Cortex of kidney (tissue), 1 donor: ENCODE measurements at places on chromosomes 2 and 18.

- no peak for DNase-seq
Measured at GRCh38 chr18:75257605-75258004, 47.0 kb downstream of the TSHZ1 start.

DNA sequence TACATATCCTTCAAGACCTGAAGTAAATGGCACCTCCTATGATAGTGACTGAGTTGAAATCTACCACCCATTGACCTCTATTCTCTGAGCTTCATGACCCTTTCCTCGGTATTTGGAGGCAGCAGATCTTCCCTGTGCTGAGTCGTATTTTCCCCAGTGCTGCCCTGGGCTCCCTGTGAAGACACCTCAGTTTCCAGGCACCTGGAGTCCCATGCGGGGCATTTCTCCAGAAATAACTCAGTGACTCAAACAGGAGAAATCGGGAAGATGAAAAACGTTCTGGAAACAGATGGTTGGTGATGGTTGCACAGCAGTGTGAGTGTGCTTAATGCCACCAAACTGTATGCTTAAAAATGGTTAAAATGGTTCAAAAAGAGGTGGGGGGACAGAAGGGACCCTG lies 18.0 kb downstream of the SMYD1 start:
- no peak for DNase-seq

GRCh38 chr18:74797577-74798151 lies 200.0 kb downstream of the ZNF407 start:
- no peak for DNase-seq

- DNase-seq = no peak
Measured at GRCh38 chr2:196500686-196501431, 138.7 kb upstream of the CCDC150 start.

DNA sequence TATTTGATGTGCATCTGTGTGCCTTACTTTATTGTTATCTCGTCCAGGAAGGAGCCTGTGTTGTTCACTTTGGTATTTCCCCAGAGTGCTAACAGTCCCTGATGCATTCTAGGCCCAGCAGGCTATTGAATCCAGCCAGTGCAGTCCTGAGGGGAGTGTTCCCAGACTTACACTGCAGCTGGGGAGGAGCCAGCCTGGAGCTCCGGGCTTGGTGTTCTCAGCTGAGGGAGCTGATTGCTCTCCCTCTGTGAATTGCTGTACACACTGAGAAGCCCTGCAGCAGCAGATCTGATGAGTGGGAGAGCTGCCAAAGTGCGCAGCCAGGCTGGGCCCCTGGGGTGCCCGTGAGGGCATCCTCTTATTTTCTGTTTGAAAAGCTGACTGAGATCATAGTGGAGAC lies 159.2 kb downstream of the GALNT3 start:
- no peak for DNase-seq

DNA sequence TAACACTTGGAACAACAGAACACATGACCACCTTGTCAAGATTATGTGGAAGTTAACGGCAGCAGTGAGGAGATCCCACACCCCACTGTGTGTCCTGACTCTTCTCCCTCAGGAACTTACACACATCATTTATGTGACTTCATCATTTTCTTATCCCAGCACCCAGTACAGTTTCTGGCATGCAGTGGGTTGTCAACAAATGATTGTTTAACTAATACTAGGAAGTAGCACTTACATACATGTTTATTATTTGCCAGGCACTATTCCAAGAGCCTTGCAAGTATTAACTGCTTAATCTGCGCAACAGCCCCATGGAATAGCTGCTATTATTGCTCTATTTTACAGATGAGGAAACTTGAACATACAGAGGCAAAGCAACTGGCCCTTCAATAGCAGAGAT lies 391.5 kb downstream of the TXNL1 start:
- no peak for DNase-seq

GRCh38 chr18:78487649-78488048 lies 492.0 kb upstream of the SALL3 start:
- no peak for DNase-seq

- no peak for DNase-seq
Measured at GRCh38 chr18:74622072-74622471, 24.4 kb downstream of the ZNF407 start.

DNA sequence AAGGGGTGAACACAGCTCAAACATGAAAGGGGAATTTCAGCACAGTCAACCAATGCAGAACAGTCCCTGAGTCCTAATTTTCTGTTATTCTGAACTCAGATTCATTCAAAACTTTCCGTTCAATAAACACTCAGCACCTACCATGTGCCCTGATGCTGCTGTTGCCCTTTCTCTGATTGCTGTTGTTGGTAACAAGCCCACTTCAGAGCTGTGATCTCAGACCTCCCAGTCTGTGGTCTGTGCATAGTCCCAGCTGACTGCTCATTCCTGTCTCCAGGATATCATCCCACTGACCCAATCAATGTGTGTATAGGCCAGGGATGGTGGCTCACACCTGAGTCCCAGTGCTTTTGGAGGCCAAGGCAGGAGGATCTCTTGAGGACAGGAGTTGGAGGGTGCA lies 82.7 kb upstream of the SLC35G4 start:
- no peak for DNase-seq

DNA sequence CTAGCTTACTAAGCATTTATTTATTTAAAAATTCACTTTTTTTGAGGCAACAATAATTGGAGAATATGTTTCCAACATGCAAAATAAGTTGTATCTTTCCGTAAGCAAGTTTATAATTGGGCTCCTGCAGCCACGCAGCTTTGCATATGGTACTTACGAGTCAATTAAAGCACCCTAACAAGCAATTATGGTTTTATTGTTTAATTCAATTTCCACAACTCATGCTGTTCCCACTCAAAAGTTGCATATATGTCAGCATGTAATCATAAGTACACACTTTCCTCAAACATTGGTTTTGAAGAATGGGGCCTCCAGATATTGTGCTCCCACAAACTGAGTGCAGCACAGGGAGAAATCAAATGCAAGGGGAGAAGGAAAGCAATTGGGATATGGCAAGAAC lies 585.1 kb upstream of the HNMT start:
- no peak for DNase-seq

DNA sequence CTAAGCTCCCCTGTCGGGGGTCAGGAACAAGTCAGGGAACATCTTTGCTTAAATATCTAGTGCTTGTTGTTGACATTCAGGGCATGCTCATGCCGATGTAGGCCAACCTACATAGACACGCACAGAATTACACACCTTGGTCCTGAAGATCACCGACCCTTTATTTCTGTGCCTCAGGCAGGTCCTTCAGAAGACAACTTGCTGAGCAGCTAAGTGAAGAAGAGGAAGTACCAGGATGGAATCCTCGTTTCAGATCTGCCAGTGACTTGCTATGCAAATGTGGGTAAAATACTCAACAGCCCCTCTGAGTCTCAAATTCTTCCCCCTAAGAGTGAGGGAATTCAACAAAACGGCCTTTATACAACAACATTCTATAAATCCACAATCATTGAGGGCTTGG lies 494.7 kb downstream of the BCL11A start:
- DNase-seq = no peak

DNA sequence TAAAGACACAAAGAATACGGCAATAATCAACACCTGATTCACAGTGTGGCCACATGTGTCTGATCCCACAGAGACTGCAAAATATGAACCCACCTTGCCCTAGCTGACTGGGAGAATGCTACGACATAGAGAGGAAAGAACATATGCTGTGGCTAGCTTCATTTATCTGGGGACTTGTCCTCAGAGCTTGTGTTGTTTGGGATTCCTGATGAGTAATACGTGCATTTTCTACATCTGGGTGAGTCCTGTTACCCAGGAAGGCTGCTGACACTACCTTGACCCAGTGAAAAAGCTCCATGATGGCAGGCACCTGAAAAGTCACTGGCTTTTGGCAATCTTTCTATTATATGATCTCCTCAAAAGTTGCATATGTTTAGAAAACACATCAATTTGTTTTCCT lies 427.7 kb upstream of the LYPD1 start:
- DNase-seq = no peak
